ENCODE measurements at places on chromosomes 16 and 17.

GRCh38 chr16:83443972-83444371 lies 363.8 kb upstream of the HSBP1 start:
- DNase-seq = no peak

GRCh38 chr16:88783391-88784073 lies 1.5 kb downstream of the PIEZO1 start:
- peak; percentile 98 for DNase-seq

GRCh38 chr16:1979271-1980029 lies 1.8 kb downstream of the NOXO1 start:
- peak; percentile 74 for DNase-seq

GRCh38 chr17:62819511-62820221 lies 11.6 kb upstream of the MARCHF10 start:
- no peak for DNase-seq

GRCh38 chr16:30139583-30140481 lies 16.8 kb upstream of the MAPK3 start:
- no peak for DNase-seq

DNA sequence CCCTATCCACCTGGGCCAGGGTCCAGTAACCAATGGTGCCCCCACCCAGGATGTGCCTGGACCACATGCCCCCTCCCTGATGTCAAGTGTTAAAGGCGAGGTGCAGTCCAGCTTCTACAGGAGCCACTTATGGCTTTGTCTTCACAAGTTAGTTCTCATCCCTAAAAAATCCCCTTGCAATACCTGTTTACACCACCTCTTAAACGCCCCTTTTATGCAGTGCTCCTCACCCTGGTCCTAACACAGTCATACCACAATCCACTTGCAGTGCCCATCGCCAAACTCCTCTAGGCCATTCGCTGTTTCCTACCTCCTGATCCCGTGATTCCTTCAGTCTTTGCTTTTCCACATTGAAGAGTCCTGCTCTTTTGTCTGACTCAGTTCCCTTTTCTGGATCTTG lies 7.1 kb downstream of the GLYR1 start:
- DNase-seq = no peak

DNA sequence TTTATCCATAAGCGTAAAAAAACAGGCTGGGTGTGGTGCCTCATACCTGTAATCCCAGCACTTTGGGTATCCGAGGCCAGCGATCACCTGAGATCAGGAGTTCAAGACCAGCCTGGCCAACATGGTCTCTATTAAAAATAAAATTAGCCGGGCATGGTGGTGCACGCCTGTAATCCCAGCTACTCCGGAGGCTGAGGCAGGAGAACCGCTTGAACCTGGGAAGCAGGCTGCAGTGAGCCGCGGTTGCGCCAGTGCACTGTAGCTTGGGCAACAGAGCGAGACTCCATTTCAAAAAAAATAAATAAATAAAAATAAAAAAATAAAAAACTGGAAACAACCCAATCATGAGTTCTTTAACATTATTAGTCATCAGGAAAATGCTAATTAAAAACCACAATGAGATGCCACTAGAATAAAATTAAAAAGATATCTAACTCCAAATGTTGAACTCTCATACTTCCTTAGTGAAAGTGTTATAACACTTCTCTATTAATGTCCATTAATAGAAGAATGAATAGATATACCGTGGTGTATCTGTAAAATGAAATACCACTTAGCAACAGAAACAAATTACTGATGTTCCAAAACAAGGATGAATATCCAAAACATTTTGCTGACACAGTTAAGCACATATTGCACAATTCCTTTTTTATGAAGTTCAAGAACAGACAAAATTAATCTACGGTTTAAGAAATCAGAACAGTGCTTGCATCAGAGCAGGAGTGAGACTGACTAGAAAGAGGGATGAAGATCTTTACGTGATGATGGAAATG lies 13.1 kb downstream of the MPHOSPH6 start:
- DNase-seq = no peak

DNA sequence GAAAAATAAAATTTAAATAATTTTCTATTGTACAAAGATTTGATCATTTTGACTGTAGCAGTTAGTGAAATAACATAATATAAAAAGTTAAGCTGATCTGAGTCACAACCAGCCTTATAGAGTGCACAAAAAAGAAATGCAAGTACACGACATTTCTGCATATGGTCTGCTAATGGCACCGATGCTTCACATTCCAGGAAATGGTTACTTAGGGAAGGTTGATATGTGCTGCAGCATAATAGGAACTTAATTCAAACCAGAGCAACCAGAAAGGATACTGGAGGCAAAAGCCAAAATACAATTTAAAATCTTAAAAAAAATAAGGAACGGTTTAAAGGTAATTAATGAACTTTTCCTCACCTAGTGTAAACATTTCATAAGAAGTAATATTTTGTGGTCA lies 10.0 kb upstream of the CFDP1 start:
- DNase-seq = no peak

DNA sequence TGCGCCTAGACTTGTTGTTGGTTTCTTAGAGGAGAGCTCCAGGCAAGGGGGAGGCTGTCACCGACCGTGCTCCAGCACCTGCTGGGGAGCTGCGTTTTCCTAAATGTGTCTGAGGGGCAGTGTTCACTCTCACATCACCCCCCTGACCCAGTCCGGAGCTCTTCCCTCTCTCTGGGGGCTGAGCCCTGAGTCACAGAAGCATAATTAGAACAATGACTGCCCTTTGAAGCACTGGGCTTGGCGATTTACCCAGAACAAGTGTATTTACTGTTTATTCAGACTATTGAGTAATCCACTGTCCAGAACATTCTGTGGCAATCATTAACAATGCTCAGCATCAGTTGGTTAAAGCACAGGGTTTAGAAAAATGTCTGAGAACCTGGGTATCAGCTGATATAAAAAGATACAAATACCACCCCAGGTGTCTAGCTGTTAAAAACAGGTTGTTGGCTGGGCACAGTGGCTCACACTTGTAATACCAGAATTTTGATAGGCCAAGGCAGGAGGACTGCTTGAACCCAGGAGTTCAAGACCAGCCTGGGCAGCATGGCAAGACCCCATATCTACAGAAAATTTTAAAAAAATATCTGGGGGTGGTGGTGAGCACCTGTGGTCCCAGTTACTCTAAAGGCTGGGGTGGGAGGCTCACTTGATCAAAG lies 8.1 kb downstream of the CES4A start:
- peak; percentile 37 for DNase-seq

GRCh38 chr16:29891525-29892457 lies 7.6 kb downstream of the SEZ6L2 start:
- DNase-seq = no peak

GRCh38 chr16:84648595-84649510 lies 542 bp downstream of the KLHL36 start:
- peak; percentile 11 for DNase-seq

DNA sequence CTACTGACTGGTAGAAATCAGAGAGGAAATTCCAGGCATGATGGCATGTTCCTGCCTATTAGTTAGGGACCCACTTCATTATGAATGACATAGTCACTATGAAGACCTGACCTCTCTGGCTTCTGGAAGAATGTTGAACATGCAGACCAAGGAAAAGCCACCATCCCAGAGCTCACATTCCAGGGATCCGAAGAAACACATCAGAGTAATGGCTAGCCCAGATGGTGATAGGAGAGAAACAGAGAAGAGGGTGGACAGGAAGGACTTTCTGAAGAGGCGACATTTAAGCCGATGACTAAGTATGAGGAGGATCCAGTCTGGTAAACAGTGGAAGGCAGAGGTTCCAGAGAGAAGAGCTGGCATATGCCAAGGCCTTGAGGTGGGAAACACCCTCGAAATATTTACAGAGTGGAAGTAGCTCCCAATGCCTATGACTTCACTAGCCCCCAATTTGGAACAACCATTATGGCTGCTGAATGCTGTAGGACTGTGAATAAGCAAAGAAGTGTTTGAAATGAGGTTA lies 216.2 kb downstream of the RBFOX1 start:
- DNase-seq = no peak

DNA sequence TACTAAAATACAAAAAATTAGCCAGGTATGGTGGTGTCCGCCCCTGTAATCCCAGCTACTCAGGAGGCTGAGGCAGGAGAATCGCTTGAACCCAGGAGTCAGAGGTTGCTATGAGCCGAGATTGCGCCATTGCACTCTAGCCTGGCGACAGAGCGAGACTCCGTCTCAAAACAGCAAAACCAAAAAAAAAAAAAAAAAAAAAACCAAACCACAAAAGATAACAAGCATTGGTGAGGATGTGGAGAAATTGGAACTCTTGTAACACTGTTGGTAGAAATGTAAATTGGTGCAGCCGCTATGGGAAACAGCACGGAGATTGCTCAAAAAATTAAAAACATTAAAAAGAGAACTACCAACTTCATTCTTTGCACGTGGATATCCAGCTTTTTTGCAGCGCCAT lies 119.4 kb downstream of the OR1D5 start:
- DNase-seq = no peak

GRCh38 chr16:66574081-66574480 lies 5.2 kb upstream of the CMTM2 start:
- DNase-seq = no peak

DNA sequence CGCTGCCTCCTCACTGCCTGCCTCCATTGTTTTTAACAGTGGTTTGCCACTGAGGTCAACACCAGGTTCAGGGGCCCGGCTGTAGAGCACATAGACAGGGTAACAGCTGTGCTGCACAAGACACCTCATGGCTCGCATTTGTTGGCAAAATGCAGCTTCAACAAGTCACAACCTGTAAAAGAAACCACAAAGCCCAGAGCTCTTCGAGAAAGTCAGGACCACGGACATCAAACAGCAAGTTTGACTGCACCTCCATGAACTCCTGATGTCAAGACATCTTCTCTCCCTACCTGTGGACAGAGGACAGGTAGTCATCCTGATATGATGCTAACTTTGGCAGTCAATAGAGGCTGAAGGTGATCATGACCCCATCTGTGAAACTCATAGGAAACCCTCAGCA lies 142.4 kb upstream of the SOX9 start:
- DNase-seq = no peak

- no peak for DNase-seq
These were observed 65.0 kb upstream of the AXIN2 start for GRCh38 chr17:65626451-65626850.

GRCh38 chr16:56042416-56042815 lies 148.9 kb upstream of the GNAO1 start:
- no peak for DNase-seq

DNA sequence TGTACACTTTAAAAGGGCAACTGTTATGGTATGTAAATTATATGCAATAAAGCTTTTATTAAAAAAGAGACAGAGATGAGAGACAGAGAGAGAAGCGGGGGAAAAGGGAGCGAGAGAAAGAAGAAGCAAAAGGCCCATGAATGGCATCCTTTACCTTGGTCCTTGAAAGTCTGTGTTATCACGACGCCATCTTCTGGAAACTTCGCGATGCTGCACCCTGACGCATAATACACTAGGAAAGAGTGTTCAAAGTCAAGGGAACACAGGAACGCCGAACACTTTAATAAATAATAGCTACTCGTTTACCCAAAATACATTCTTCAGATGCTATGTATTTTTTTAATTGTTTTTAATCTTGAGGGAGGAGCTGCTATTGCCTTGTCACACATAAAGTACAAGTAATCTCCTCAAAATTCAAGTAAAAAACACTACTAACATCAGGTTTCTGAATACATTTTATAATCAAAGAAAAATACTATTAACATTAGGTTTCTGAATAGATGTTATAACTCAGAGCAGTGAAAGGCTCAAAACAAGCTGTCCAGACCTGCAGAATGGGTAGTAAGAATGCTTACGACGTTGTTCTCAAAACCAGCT lies 23.0 kb upstream of the SLC38A8 start:
- peak; percentile 80 for DNase-seq

GRCh38 chr16:87077750-87078127 lies 239.5 kb downstream of the C16orf95 start:
- DNase-seq = no peak
